ENCODE measurements at places on chromosomes 1 and 21. TPM values are rescaled to one million over a fixed set of nuclear protein-coding genes. Genes with fewer than 3 reads are reported as not detected.

The CELA2A gene
- 16.4 TPM for polyA plus RNA-seq

The ZBTB18 gene
- 4.8 TPM for polyA plus RNA-seq

The SPATA45 gene
- polyA plus RNA-seq, result not detected

The SPRR1B gene
- 0.74 TPM for polyA plus RNA-seq

The ARHGEF19 gene
- polyA plus RNA-seq, result 19.1 TPM

The RHBDL2 gene
- 0.24 TPM for polyA plus RNA-seq

The MX2 gene
- 10.4 TPM for polyA plus RNA-seq

The EPHA10 gene
- 0.22 TPM for polyA plus RNA-seq

The MAD2L2 gene
- 29.7 TPM for polyA plus RNA-seq

The ERO1B gene
- polyA plus RNA-seq, result 3.5 TPM

The FTCD gene
- polyA plus RNA-seq, result 11.4 TPM

The CATSPERE gene
- polyA plus RNA-seq, result 1.7 TPM

The A3GALT2 gene
- polyA plus RNA-seq, result 0.17 TPM

The SH3D21 gene
- polyA plus RNA-seq, result 1.8 TPM

The C1orf116 gene
- 0.20 TPM for polyA plus RNA-seq

The S100A7 gene
- not detected for polyA plus RNA-seq

The S100A8 gene
- 27.6 TPM for polyA plus RNA-seq

The CTBS gene
- polyA plus RNA-seq, result 34.0 TPM

The RUNX3 gene
- polyA plus RNA-seq, result 1.0 TPM

The C1QC gene
- polyA plus RNA-seq, result 114 TPM

The STUM gene
- polyA plus RNA-seq, result 0.33 TPM

The PTPRC gene
- 4.7 TPM for polyA plus RNA-seq

The SESN2 gene
- 5.6 TPM for polyA plus RNA-seq

The NUF2 gene
- polyA plus RNA-seq, result 0.72 TPM

The PYHIN1 gene
- 0.32 TPM for polyA plus RNA-seq
